Activated CD4-positive, alpha-beta T cell treated with anti-CD3 and anti-CD28 coated beads, Interleukin-2, amount 50 U/mL, for 16 hours (primary cell): ENCODE measurements at places on chromosomes 12 and 14.

GRCh38 chr14:68937471-68938270 is 41.4 kb downstream of the ACTN1 start:
- no peak for DNase-seq

DNA sequence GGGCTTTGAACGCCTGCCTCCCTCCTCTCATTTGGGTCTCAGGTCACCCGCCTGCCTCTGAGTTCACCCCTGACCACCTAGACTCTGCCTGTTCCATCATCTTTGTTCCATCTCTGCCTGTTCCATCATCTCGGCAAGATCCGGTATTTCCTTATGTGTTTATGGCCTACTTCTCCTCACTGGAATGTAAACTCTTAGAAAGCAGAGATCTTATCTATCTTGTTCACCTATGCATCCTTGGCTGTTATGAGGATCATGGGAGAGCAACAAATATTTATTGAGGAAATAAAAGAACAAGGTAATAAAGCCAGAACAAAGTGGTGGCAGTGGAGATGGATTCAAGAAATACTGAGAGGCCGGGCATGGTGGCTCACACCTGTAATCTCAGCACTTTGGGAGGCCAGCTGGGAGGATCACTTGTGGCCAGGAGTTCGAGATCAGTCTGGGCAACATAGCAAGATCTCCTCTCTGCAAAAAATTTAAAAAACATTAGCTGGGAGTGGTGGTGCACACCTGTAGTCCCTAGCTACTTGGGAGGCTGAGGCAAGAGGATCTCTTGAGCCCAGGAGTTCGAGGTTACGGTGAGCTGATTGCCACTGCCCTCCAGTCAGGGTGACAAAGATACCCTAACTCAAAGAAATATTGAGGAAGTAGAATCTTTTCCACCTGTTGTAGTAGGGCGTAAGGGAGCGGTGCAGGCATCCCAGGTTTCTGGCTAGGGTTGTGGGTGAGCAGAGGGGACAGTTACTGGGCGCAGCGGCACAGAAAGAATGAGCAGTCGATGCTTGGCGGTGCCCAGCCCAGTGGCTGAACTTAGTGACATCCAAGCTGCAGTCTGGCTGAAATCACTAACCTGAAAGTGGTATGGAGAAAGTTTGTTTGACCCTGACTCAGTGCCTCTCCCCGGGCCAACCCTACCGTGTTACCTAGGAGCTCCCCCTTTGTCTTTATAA is 1.7 kb upstream of the KLC1 start:
- DNase-seq, result no peak

DNA sequence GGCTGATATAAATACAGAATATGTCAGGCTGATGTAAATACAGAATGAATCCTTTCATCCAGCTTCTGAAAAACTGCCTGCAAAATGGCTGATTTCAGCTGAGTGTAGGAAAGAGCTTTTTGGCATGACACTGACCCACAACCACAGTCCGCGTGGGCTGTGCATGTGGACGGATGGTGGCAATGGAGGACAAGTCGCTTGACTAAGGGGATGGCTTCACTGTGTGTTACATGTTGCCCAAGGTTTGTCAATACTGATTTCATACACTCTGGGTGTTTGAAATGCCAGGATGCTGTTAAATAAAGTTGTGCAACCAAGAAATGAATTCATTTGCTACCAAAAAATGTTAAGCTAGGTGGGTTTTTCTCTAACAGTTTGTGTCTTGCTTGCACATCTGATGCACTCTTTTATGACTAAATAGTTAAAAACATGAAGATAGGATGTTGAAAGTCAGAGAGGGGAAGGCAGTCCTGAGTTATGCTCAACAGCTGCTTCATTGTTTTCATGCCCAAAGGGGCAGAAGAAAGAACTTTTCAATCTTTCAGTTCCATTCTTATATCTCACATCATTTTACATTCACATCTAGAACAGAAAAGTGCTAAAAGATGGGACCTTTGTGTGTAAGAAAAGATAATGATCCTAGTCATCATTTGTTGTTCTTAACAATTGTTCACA is 36.5 kb upstream of the OVCH1 start:
- DNase-seq, result no peak

- no peak for DNase-seq
Measured at GRCh38 chr12:75933101-75933500, 98.5 kb downstream of the PHLDA1 start.

GRCh38 chr12:104294927-104295668 is 8.4 kb upstream of the EID3 start:
- DNase-seq, result no peak
